ENCODE measurements at places on chromosomes 12 and 14. TPM values are rescaled to one million over a fixed set of nuclear protein-coding genes. Genes with fewer than 3 reads are reported as not detected.

DNA sequence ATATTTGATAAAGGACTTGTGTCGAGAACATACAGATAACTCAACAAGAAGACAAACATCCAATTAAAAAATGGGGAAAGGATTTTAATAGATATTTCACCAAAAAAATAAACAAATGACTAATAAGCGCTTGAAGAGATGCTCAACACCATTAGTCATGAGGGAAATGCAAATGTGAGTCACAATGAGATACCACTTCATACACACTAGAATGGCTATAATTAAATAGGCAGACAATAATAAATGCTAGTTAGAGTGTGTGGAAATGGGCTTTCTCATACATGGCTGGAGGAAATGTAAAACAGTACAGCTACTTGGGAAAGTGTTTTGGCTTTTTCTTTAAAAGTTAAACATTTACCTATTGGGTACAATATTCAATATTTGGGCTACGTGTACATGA, 34.8 kb downstream of the DLK1 start:
- H3K4me1 ChIP-seq, result peaks cover 35% of the 10 kb centered on the region
- no peak overlapping the region for H3K27ac ChIP-seq
- no peaks in the 10 kb centered on the region for H3K36me3 ChIP-seq
- DNase-seq, result no peak
- no peaks in the 10 kb centered on the region for H3K27me3 ChIP-seq

GRCh38 chr12:67222302-67222701, 46.9 kb upstream of the CAND1 start:
- no peak overlapping the region for H3K4me3 ChIP-seq
- no peaks in the 10 kb centered on the region for H3K4me1 ChIP-seq
- no peak for DNase-seq
- H3K27ac ChIP-seq, result no peak overlapping the region
- H3K27me3 ChIP-seq, result peaks cover 4% of the 10 kb centered on the region

- peaks cover 42% of the 10 kb centered on the region for H3K36me3 ChIP-seq
- H3K27me3 ChIP-seq, result no peaks in the 10 kb centered on the region
- no peak overlapping the region for H3K27ac ChIP-seq
- no peak overlapping the region for H3K4me3 ChIP-seq
- no peak for DNase-seq
Observed at GRCh38 chr14:67056684-67057083, 132.6 kb upstream of the GARIN2 start.

B4GALNT3 gene
- total RNA-seq, result 2.6 TPM

CLEC4A gene
- not detected for total RNA-seq

DNA sequence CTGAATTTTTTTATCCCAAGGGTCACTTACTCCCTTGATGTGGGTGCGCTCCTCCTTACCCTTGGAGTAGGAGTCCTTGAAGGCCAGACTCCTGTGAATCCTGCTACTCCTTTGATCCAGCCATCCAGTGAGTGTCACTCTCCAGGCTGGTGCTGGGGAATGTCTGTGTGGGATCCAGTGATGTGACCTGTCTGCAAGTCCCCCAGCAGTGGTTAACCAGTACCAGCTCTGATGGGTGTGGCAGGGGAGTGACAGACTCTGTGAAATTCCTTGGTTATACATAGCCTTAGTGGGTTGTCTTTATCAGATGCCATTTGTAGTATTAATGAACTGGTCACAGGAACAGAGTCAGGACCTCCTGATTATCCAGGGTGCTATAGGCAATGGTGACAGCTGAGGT, 409.5 kb upstream of the LMO3 start:
- no peaks in the 10 kb centered on the region for H3K36me3 ChIP-seq
- H3K4me3 ChIP-seq, result no peak overlapping the region
- peaks cover 2% of the 10 kb centered on the region for H3K4me1 ChIP-seq
- DNase-seq, result no peak
- H3K27me3 ChIP-seq, result no peaks in the 10 kb centered on the region
- no peak overlapping the region for H3K27ac ChIP-seq

GRCh38 chr14:93006567-93007051, 83.7 kb downstream of the CHGA start:
- H3K36me3 ChIP-seq, result no peaks in the 10 kb centered on the region
- H3K4me1 ChIP-seq, result peaks cover 68% of the 10 kb centered on the region
- H3K4me3 ChIP-seq, result no peak overlapping the region
- peak overlapping the region; percentile 37 for H3K27ac ChIP-seq

CLIP1 gene
- total RNA-seq, result 55.8 TPM

- no peaks in the 10 kb centered on the region for H3K36me3 ChIP-seq
- H3K27me3 ChIP-seq, result peaks cover 2% of the 10 kb centered on the region
- peak overlapping the region; percentile 2 for H3K4me3 ChIP-seq
- no peak overlapping the region for H3K27ac ChIP-seq
- DNase-seq, result peak; percentile 0
Observed at GRCh38 chr14:76759589-76759988, 1.7 kb upstream of the VASH1 start.

DNA sequence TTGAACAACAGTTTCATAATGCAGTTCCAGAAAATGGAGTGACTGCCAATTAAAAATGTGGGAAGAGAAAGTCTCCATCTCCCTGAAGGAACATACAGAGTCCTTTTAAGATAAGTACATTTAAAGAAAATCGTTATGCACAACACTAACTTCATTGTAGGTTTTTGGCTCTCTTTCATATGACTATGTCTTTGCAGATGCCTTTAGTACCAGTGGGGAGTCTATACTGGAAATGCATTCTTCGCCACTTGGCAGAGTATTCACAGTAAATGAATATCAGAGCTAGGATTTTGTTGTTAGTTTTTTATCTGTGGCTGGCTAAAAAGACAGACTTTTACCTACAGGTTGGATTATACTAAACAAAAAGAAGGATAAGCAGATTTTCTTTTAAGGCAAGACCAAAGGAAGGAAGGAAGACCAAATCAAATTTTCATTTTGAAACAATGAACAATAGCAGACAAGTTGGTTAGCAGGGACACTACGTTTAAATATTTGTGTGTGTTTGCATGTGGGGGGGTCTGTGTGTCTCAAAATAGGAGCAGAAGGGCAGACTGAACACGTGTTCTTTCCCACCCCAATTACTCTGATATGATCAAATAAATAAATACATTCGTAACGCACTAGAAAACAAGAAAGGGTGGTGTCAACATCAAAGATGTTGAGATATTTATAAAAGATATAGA, 124.5 kb downstream of the BTG1 start:
- no peaks in the 10 kb centered on the region for H3K27me3 ChIP-seq
- peak overlapping the region; percentile 64 for H3K4me3 ChIP-seq
- peaks cover 8% of the 10 kb centered on the region for H3K36me3 ChIP-seq
- peak overlapping the region; percentile 91 for H3K27ac ChIP-seq

GRCh38 chr14:84442521-84442920, 1087.4 kb upstream of the FLRT2 start:
- no peaks in the 10 kb centered on the region for H3K27me3 ChIP-seq
- H3K4me3 ChIP-seq, result no peak overlapping the region
- DNase-seq, result no peak
- H3K36me3 ChIP-seq, result no peaks in the 10 kb centered on the region

DNA sequence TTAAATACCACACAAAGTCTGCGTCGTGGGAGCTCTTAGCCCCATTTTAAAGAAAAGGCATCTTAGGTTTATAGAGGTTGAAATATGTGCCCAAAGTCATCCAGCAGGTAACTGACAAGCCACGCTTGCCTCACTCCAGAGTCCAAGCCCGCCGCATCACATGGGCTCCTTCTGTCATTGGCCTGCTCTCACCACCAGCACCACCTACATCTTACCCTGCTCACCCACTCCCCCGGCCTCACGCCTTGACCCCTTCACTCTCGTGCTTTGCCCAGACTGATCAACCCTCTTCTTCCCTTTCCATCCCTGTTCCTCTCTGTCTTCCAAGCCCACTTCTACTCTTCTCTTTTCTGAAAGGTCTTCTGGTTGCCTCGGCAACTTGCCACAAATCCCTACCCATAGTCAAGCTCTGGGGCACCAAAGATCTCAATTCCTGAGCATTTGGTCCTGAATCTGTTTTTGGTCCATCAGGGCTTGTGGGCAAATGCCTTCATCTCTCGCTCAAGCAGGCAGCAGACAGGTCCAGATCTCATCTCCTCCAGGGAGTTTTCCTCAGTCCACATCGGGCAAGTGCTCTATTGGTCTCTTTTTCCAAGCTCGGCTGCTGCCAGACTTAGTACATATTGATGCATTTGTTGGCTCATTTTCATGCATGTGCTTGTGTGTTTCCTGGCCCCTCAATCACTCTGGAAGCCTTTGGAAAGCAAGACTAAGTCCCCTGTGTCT, 3.5 kb upstream of the KRT1 start:
- no peak for DNase-seq
- no peak overlapping the region for H3K4me3 ChIP-seq
- peaks cover 66% of the 10 kb centered on the region for H3K27me3 ChIP-seq
- H3K4me1 ChIP-seq, result no peaks in the 10 kb centered on the region

GRCh38 chr12:69981881-69982475, 157.0 kb downstream of the MYRFL start:
- DNase-seq, result no peak
- H3K4me1 ChIP-seq, result peaks cover 16% of the 10 kb centered on the region
- H3K27me3 ChIP-seq, result no peaks in the 10 kb centered on the region
- no peak overlapping the region for H3K4me3 ChIP-seq

OR6C2 gene
- total RNA-seq, result not detected

DNA sequence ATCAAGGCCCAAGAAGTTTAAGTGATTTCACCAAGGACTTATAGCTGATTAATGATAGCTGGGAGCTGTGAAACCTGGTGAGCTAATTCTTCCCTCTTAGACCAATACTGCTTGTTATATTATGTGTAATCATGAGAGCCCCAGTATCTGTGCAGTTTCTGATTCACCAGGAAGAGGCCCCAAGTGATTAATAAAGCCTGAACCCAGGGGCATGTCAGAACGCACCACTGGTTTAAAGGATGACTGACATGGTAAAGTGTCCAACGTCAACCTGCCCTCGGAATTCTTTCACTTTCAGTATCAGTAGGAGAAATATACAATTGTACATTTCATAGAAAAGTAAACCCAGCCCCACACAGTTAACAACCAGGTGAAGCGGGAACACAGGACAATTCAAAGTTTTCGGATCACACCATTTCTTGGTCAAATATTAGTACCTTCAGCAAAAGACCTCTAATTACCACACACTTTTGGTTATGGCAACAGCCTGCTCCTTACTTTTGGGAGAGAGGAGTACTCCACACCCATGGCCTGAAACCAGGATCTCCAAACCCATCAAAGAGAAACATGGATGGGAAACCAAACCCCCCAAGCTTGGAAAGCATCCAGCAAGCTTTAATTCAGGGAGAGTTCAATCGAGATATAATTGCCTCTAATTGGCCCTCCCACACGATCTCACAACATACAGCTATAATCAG, 28.5 kb downstream of the TMCC3 start:
- H3K4me3 ChIP-seq, result no peak overlapping the region
- no peaks in the 10 kb centered on the region for H3K27me3 ChIP-seq
- peaks cover 21% of the 10 kb centered on the region for H3K4me1 ChIP-seq

GPR33 gene
- total RNA-seq, result not detected

DNA sequence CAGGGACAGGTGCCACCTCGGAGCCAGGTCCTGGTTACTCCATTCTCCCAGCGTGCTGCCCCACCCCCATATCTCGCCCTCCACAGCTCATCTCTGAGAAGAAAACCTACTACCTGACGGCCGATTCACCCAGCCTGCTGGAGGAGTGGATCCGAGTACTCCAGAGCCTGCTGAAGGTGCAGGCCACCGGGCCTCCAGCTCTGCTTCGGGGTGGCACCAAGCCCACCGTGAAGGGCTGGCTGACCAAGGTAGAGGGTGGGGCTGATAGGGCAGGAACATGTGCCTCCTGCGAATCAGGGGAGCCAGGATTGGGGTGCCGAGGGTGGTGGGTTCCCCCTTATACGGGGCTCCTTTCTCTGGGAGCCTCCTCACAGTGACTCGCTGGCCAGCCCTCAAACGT, 25.9 kb downstream of the PIGH start:
- peaks cover 6% of the 10 kb centered on the region for H3K4me1 ChIP-seq
- no peak overlapping the region for H3K4me3 ChIP-seq
- H3K36me3 ChIP-seq, result peaks cover 3% of the 10 kb centered on the region
- H3K27ac ChIP-seq, result no peak overlapping the region

DNA sequence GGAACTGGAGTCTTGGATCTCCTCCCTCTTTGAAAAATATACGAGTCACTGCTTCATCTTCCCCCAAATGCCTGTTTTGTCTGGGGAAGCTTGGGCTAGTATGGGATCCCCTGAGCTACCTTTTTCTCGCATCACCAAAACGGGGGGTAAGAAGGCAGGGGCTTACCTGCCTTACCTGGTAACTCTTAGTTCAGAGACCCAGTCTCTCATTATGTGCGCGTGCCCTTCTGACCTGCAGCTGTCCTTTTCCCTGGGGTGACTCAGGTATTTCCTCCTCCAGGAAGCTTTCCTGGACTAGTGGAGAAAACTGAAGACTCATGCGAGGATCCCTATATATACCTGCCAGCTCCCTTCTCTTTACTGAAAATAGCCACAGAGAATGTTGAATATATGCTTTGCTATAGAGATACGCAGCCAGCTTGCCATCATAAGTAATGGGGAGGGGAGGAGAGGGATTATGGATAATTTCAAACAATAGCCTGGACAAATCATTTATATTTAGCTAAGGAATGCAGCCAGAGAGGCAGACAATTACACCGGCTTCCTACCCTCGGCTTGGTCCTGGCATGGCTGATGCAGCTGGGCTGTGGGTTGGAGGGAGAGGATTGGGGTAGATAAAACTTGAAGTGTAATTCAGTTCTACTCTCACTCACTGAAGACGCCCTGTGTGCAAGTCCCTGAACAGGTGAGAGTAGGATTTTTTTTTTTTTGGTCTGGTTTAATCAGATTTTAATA, 1.1 kb downstream of the TSPAN9 start:
- no peak for DNase-seq
- H3K4me3 ChIP-seq, result peak overlapping the region; percentile 88
- H3K27me3 ChIP-seq, result peaks cover 14% of the 10 kb centered on the region
- no peak overlapping the region for H3K27ac ChIP-seq
- H3K4me1 ChIP-seq, result peaks cover 27% of the 10 kb centered on the region
- no peaks in the 10 kb centered on the region for H3K36me3 ChIP-seq

- peaks cover 13% of the 10 kb centered on the region for H3K4me1 ChIP-seq
- H3K27ac ChIP-seq, result no peak overlapping the region
- no peak overlapping the region for H3K4me3 ChIP-seq
- H3K36me3 ChIP-seq, result no peaks in the 10 kb centered on the region
Observed at GRCh38 chr12:93135286-93136239, 206.5 kb upstream of the EEA1 start.

SLC38A4 gene
- not detected for total RNA-seq

GRCh38 chr12:68981516-68981915, 48.5 kb upstream of the CPM start:
- H3K4me3 ChIP-seq, result no peak overlapping the region
- H3K36me3 ChIP-seq, result peaks cover 4% of the 10 kb centered on the region
- H3K27ac ChIP-seq, result no peak overlapping the region
- no peak for DNase-seq

DNA sequence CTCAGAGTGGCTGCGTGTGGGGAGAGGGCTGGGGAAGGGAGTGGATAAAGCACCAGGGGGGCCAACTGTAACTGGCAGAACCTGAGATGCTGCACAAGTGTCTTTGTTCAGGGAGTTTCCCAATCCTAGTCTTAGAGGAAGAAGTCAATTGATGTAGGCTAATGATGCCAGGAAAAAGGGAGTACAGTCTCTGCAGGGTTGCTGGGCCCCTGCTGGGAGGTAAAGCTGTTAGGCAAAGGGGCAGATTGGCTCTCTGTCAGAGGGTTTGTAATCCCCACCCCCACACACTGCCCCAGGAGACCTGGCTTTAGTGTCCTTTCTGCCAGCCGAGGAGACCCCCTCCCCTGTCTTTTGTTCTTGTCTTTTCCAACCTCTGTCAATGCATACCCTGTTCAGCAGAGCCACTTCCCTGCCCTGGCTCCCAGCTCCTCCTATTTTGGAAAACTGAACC, 178.4 kb downstream of the KCNA5 start:
- H3K4me3 ChIP-seq, result peak overlapping the region; percentile 22
- peaks cover 3% of the 10 kb centered on the region for H3K27me3 ChIP-seq
- peak overlapping the region; percentile 92 for H3K27ac ChIP-seq
- H3K36me3 ChIP-seq, result no peaks in the 10 kb centered on the region

All from neural crest cell (in vitro differentiated cells).